Left ventricle myocardium inferior (tissue), 1 donor: ENCODE measurements at places on chromosomes 5 and 9.
A peak's percentile ranks its signal among the peaks of the same experiment; 100 is the strongest.

DNA sequence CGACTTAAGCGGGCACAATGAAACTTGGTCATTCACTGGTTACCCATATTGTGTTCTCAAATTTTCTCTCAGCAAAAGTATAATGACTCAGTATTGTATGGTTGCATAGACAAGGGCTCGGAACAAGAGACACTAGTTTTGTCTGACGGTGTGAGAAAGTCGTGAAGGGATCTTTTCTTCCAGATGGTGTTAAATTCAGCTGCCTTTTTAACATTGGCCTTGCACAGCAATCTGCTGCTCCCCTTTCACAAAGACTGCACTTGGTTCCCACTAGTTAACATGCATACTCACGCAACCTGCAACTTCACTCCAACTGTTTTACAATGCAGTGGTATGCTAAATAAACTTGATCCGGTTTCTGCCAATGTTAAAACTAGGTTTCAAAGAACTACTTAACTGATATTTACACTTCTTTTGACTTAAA is 219.2 kb downstream of the MEF2C start:
- peaks cover 34% of the 10 kb centered on the region for H3K4me1 ChIP-seq
- no peaks in the 10 kb centered on the region for H3K36me3 ChIP-seq
- no peak overlapping the region for H3K4me3 ChIP-seq
- peaks cover 100% of the 10 kb centered on the region for H3K27me3 ChIP-seq
- DNase-seq = no peak
- no peak overlapping the region for H3K27ac ChIP-seq

- H3K27me3 ChIP-seq = no peaks in the 10 kb centered on the region
- H3K4me3 ChIP-seq = no peak overlapping the region
- no peak for DNase-seq
- H3K27ac ChIP-seq = no peak overlapping the region
- H3K4me1 ChIP-seq = peaks cover 9% of the 10 kb centered on the region
Measured at GRCh38 chr5:10685115-10685521, 75.9 kb downstream of the DAP start.

- H3K27me3 ChIP-seq = peaks cover 3% of the 10 kb centered on the region
- H3K36me3 ChIP-seq = no peaks in the 10 kb centered on the region
- H3K4me3 ChIP-seq = no peak overlapping the region
- no peak overlapping the region for H3K27ac ChIP-seq
- DNase-seq = no peak
- H3K4me1 ChIP-seq = no peaks in the 10 kb centered on the region
Measured at GRCh38 chr9:99375481-99375880, 153.4 kb downstream of the SEC61B start.

DNA sequence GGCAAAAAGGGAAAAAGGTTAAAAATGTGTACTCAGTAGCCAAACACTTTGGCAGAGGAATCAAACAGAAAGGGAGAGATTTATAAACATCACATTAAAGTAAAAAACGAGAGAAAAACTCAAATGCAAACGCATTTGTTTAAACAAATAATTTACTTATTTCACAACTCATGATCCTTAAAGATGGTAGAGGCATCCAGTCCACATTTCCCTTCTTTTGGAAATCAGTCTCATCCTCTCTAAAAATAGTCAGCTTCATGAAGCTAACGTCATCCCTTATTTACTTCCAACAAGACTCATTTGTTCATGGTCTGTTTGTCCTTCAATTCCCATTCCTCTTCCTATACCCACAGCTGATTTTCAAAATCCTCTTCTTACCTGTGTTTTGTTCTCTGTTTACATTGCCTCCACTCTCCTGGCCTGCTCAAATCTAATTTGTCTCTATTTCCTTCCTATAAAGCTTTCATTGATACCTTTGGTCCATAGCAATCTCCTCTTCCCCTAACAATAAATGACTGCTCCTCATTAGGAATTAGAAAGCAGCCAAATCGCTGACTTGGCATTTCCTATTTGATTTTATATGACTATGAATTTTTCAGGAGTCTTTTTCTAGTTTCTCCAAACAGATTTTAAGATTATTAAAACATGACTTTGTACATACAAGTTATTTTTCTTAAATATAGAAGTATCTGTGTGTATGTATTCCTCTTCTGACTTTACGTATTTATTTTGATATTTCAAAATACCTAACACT is 805.3 kb downstream of the TLE1 start:
- H3K4me1 ChIP-seq = no peaks in the 10 kb centered on the region
- H3K4me3 ChIP-seq = no peak overlapping the region
- no peak for DNase-seq

GRCh38 chr9:120382453-120382852 is 197.5 kb downstream of the CDK5RAP2 start:
- no peak overlapping the region for H3K27ac ChIP-seq
- H3K4me3 ChIP-seq = no peak overlapping the region
- H3K4me1 ChIP-seq = peaks cover 16% of the 10 kb centered on the region
- no peaks in the 10 kb centered on the region for H3K27me3 ChIP-seq

- no peak for DNase-seq
- no peaks in the 10 kb centered on the region for H3K27me3 ChIP-seq
- no peak overlapping the region for H3K4me3 ChIP-seq
- H3K36me3 ChIP-seq = no peaks in the 10 kb centered on the region
- peak overlapping the region; percentile 64 for H3K27ac ChIP-seq
- H3K4me1 ChIP-seq = peaks cover 43% of the 10 kb centered on the region
Measured at GRCh38 chr9:136550439-136551289, 4.8 kb upstream of the NOTCH1 start.

DNA sequence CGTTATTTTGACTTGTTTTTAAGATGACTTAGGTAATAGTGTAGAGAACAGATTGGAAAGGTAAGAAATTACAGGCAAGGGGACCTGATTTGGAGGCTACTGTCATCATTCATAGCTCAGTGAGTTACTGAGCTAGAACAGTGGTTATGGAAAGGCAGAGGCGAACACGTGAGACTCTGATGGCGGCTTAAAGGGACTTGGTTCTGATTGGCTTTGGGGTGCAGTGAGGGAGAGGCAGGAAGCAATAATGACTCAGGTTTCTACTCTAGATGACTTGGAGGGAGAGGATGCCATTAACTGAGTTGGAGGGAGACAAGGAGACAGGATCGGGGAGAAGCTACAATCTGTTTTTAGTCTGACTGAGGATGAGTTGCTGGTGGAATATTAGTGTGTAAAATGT is 3.0 kb downstream of the F2RL2 start:
- no peak overlapping the region for H3K27ac ChIP-seq
- no peaks in the 10 kb centered on the region for H3K36me3 ChIP-seq
- no peak overlapping the region for H3K4me3 ChIP-seq
- no peaks in the 10 kb centered on the region for H3K27me3 ChIP-seq
- DNase-seq = no peak

GRCh38 chr5:144941-145340 is 46.4 kb upstream of the LRRC14B start:
- no peak for DNase-seq
- H3K27me3 ChIP-seq = peaks cover 21% of the 10 kb centered on the region
- no peaks in the 10 kb centered on the region for H3K36me3 ChIP-seq
- no peak overlapping the region for H3K27ac ChIP-seq

DNA sequence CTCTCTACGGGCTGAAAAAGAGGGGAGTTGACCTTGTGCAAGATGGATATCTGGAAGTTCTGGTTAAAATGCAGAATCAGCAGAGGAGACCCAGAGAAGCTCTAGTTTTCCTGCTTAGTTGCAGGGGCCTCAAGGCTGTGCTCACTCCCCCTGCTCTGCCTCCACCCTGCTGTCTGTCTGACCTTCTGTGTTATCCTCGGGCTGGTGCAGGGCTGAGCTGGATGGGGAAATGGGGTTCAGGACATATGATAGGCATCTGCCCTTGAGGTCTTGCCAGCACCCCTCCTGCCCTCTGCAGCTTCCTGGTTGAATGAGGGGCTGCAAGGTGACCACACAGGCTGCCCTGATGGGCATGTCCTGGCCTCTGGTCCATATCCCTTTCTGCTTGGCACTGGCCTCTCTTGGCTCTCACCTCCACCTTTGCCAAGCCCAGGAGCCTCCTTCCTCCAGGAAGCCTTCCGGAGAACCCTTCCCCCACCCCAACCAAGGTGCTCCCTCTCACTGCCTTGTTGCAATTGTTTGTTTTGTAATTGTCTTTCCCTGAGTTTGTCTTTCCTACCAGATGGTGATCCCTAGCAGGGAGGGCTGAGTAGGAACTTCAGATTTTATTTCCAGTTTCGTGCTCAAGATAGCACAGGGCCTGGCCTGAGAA is 1.3 kb downstream of the TMEM268 start:
- no peak for DNase-seq
- H3K36me3 ChIP-seq = no peaks in the 10 kb centered on the region
- H3K4me3 ChIP-seq = peak overlapping the region; percentile 80

GRCh38 chr5:142835540-142835939 is 65.4 kb downstream of the ARHGAP26 start:
- no peak overlapping the region for H3K27ac ChIP-seq
- H3K4me1 ChIP-seq = peaks cover 64% of the 10 kb centered on the region
- no peak for DNase-seq
- no peaks in the 10 kb centered on the region for H3K36me3 ChIP-seq
- H3K27me3 ChIP-seq = no peaks in the 10 kb centered on the region
- H3K4me3 ChIP-seq = no peak overlapping the region

- H3K4me1 ChIP-seq = no peaks in the 10 kb centered on the region
- no peaks in the 10 kb centered on the region for H3K27me3 ChIP-seq
- H3K36me3 ChIP-seq = peaks cover 1% of the 10 kb centered on the region
- H3K4me3 ChIP-seq = no peak overlapping the region
Measured at GRCh38 chr5:98825582-98826375, 52.3 kb downstream of the RGMB start.

- DNase-seq = no peak
- no peak overlapping the region for H3K4me3 ChIP-seq
- no peaks in the 10 kb centered on the region for H3K4me1 ChIP-seq
- no peaks in the 10 kb centered on the region for H3K27me3 ChIP-seq
- no peak overlapping the region for H3K27ac ChIP-seq
- peaks cover 36% of the 10 kb centered on the region for H3K36me3 ChIP-seq
Measured at GRCh38 chr5:72347801-72348308, 27.7 kb downstream of the PTCD2 start.

- peaks cover 10% of the 10 kb centered on the region for H3K36me3 ChIP-seq
- H3K4me3 ChIP-seq = no peak overlapping the region
- DNase-seq = no peak
Measured at GRCh38 chr5:116135344-116135743, 50.5 kb downstream of the COMMD10 start.

DNA sequence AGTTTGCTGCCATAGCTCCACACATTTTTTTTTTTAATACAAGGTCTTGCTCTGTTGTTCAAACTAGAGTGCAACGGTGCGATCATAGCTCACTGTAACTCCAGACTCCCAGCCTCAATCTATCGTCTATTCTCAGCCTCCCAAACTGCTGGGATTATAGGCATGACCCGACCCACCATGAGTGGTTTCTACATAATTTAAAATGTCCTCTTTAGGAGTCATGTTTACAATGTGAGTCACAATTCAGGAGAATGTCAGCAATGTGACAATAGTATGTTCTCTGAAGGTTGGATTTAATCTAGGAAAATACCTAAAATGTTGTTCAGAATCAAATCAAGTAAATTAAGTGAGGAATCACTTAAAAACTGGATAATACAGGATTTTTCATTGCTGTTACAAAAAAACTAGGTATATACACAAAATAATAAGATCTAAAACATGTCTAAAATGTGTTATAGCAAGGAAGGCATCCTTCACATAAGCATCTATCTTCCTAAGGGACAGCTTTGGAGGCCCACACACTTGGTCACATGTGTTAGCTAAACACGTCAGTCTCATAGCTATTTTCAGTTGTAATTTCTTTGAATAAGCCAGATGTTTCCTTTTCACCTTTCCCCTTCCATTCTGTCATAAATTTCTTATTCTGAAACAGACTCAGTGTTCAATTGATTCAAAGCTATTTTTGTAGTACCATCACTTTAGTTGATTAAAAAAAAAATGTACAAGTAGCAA is 30.0 kb upstream of the ELAVL2 start:
- H3K4me3 ChIP-seq = no peak overlapping the region
- peaks cover 42% of the 10 kb centered on the region for H3K27me3 ChIP-seq
- H3K4me1 ChIP-seq = peaks cover 5% of the 10 kb centered on the region
- H3K36me3 ChIP-seq = no peaks in the 10 kb centered on the region
- DNase-seq = no peak

GRCh38 chr9:12464910-12465512 is 228.2 kb upstream of the TYRP1 start:
- no peak overlapping the region for H3K4me3 ChIP-seq
- H3K4me1 ChIP-seq = no peaks in the 10 kb centered on the region
- no peak overlapping the region for H3K27ac ChIP-seq
- H3K36me3 ChIP-seq = no peaks in the 10 kb centered on the region
- no peak for DNase-seq

GRCh38 chr9:91253488-91253887 is 108.2 kb downstream of the AUH start:
- no peaks in the 10 kb centered on the region for H3K27me3 ChIP-seq
- H3K36me3 ChIP-seq = no peaks in the 10 kb centered on the region
- DNase-seq = no peak
- H3K27ac ChIP-seq = no peak overlapping the region
- H3K4me1 ChIP-seq = peaks cover 39% of the 10 kb centered on the region

- no peak overlapping the region for H3K4me3 ChIP-seq
- no peak overlapping the region for H3K27ac ChIP-seq
- DNase-seq = no peak
- no peaks in the 10 kb centered on the region for H3K4me1 ChIP-seq
- no peaks in the 10 kb centered on the region for H3K36me3 ChIP-seq
Measured at GRCh38 chr5:76622076-76622475, 1.1 kb downstream of the F2RL2 start.

- no peaks in the 10 kb centered on the region for H3K27me3 ChIP-seq
- no peak for DNase-seq
- H3K4me1 ChIP-seq = peaks cover 74% of the 10 kb centered on the region
- no peaks in the 10 kb centered on the region for H3K36me3 ChIP-seq
- H3K4me3 ChIP-seq = peak overlapping the region; percentile 91
Measured at GRCh38 chr5:98775246-98776065, 2.0 kb downstream of the RGMB start.

DNA sequence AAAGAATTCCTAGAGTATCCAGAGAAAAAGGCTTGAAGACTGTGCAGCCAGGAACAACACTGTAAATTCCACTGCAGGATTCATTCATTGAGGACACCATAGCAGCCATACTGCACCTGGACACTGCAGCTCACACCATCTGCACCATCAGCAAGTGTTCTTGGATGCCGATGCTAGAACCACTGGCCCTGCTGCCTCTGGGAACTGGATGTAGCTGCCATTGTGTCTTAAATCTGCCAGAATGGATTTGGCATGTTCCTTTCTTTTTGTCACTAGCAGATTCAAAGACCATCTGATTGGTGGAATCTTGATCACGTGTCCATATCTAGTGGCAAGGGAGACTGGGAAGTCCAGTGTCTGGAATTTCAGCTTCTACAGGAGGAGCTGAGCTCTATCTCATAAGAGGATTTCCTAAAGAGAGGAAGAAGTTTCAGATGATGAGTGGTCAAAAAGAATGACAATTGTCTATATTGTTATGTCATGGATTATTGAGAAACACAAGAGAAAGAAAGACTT is 278.3 kb upstream of the ANKRD55 start:
- peaks cover 42% of the 10 kb centered on the region for H3K4me1 ChIP-seq
- H3K4me3 ChIP-seq = no peak overlapping the region
- H3K27ac ChIP-seq = peak overlapping the region; percentile 53

GRCh38 chr9:80791836-80792235 is 897.5 kb downstream of the TLE1 start:
- no peak overlapping the region for H3K4me3 ChIP-seq
- H3K27ac ChIP-seq = no peak overlapping the region
- no peaks in the 10 kb centered on the region for H3K36me3 ChIP-seq
- H3K4me1 ChIP-seq = no peaks in the 10 kb centered on the region
- no peaks in the 10 kb centered on the region for H3K27me3 ChIP-seq
- DNase-seq = no peak

GRCh38 chr5:31477516-31477915 is 54.4 kb downstream of the DROSHA start:
- H3K4me3 ChIP-seq = no peak overlapping the region
- H3K4me1 ChIP-seq = peaks cover 13% of the 10 kb centered on the region
- no peaks in the 10 kb centered on the region for H3K27me3 ChIP-seq
- H3K36me3 ChIP-seq = peaks cover 30% of the 10 kb centered on the region
- no peak overlapping the region for H3K27ac ChIP-seq
